ENCODE measurements at places on chromosomes 11 and 22. TPM values are rescaled to one million over a fixed set of nuclear protein-coding genes. Genes with fewer than 3 reads are reported as not detected.

SAMM50 gene
- 45.1 TPM for total RNA-seq

PYGM gene
- total RNA-seq: not detected

NCAM1 gene
- 27.7 TPM for total RNA-seq

CEP164 gene
- 28.0 TPM for total RNA-seq

SCGB2A2 gene
- total RNA-seq: not detected

TNNT3 gene
- total RNA-seq: not detected

PAMR1 gene
- total RNA-seq: 0.17 TPM

GAL3ST3 gene
- not detected for total RNA-seq

CRY2 gene
- total RNA-seq: 14.7 TPM

DNA sequence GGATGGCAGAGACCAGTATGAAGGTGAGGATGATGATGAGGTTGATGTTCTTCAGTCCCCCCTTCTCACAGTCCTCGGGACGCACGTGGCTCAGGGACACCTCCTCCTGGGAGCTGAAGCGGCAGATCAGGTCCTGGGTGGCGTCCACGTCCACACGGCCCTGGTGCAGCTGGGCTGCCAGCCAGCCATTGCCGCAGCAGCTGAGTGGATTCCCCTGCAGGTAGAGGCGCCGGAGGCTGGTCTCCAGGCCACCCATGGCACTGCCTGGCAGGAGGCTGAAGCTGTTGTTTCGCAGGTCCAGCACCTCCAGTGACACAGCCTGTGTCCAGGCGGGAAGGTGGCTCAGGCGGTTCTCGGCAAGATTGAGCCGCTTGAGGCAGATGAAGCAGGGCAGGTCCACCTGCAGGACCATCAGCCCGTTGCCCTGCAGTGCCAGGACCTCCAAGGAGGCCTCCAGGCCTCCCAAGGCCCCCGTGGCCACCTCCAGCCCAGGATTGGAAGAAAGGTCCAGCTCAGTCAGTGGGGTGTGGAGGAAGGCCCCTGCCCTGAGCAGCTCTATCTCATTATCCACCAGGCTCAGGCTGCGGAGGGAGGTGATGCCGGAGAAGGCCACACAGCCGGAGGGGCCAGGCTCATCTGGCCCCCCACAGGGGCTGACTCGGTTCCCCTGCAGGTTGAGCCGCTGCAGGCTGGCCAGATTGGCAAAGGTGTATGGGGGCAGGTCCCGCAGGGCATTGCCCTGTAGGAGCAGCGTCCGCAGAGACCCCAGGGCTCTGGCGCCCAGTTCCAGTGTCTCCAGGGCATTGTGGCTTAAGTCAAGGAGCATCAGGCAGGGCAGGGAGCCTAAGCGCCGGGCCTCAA, 10.6 kb downstream of the LRRC32 start:
- no peak for DNase-seq

GRCh38 chr11:33515347-33515746, 185.3 kb downstream of the C11orf91 start:
- DNase-seq: peak; percentile 19

DNA sequence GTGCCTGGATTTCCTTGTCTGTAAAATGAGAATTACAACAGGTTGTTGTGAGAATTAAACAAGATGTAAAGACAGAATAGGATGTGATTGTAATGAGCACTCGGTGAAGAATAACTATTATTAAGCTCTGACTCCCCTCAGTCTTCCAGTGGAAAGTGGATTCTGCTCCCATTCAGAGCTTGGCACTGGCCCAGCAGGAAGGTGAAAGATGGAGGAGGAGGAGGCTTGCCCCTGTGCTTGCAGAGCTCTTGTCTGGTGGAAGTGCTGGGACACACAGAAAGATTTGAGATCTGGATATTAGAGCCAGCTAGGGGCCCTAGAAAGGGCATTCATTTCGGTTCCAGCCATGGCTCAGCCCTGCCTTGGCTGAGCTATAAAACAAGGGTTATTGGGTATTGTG, 28.2 kb downstream of the PHLDB1 start:
- no peak for DNase-seq

- no peak for DNase-seq
Measured at GRCh38 chr11:1300121-1300520, 9.3 kb downstream of the TOLLIP start.

- peak; percentile 79 for DNase-seq
Measured at GRCh38 chr11:132028380-132029240, 658.2 kb downstream of the NTM start.

- DNase-seq: no peak
Measured at GRCh38 chr11:81080476-81080875, 1639.6 kb upstream of the TENM4 start.

- no peak for DNase-seq
Measured at GRCh38 chr11:58564231-58564630, 11.4 kb downstream of the LPXN start.

- peak; percentile 72 for DNase-seq
Measured at GRCh38 chr11:44936525-44936924, 14.2 kb downstream of the TP53I11 start.

GRCh38 chr11:86930957-86931547, 24.1 kb downstream of the FZD4 start:
- DNase-seq: no peak

- DNase-seq: no peak
Measured at GRCh38 chr11:79579063-79579462, 138.2 kb upstream of the TENM4 start.
